ENCODE measurements at places on chromosomes 7 and 10. TPM values are rescaled to one million over a fixed set of nuclear protein-coding genes. Genes with fewer than 3 reads are reported as not detected.

Gene OIT3
- not detected for polyA plus RNA-seq

Gene CNTNAP2
- not detected for polyA plus RNA-seq

Gene UCN3
- not detected for polyA plus RNA-seq

Gene UBE2H
- 46.5 TPM for polyA plus RNA-seq

Gene ZNF727
- 0.19 TPM for polyA plus RNA-seq

All from heart left ventricle (tissue), 16 donors.